H9 (cell line): ENCODE measurements at places on chromosomes 7 and 10.

- DNase-seq = no peak
Observed at GRCh38 chr7:70288781-70289456, 690.6 kb downstream of the AUTS2 start.

DNA sequence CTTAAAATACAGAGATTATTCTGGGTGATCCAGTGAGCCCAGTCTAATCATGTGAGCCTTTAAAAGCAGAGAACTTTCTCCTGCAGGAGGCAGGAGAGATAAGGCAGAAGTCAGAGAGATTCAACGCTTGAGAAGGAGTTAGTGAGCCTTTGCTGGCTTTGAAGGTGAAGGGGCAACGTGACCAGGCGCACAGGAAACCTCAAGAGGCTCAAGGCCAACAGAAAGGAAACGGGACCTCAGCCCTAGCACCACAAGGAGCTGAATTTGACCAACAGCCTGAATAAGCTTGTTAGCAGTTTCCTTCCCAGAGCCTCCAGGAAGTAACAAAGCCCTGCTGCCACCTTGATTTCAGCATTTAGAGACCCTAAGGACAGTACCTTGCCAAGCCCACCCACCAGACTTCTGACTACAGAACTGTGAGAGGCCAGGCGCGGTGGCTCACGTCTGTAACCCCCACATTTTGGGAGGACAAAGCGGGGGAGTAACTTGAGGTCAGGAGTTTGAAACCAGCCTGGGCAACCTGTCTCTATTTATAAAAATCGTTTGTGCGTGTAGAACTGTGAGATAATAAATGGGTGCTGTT, 87.3 kb upstream of the KAT6B start:
- peak; percentile 44 for DNase-seq

DNA sequence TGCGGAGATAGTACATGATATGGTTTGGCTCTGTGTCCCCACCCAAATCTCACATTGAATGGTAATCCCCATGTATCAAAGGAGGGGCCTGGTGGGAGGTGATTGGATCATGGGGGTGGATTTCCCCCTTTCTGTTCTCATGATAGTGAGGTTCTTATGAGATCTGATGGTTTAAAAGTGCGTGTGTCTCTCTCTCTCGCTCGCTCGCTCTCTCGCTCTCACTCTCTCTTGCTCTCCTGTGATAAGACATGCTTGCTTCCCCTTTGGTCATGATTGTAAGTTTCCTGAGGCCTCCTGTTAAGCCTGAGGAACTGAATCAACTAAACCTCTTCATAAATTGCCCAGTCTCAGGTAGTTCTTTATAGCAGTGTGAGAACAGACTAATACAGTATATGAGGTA, 171.9 kb downstream of the NSUN6 start:
- DNase-seq = no peak

DNA sequence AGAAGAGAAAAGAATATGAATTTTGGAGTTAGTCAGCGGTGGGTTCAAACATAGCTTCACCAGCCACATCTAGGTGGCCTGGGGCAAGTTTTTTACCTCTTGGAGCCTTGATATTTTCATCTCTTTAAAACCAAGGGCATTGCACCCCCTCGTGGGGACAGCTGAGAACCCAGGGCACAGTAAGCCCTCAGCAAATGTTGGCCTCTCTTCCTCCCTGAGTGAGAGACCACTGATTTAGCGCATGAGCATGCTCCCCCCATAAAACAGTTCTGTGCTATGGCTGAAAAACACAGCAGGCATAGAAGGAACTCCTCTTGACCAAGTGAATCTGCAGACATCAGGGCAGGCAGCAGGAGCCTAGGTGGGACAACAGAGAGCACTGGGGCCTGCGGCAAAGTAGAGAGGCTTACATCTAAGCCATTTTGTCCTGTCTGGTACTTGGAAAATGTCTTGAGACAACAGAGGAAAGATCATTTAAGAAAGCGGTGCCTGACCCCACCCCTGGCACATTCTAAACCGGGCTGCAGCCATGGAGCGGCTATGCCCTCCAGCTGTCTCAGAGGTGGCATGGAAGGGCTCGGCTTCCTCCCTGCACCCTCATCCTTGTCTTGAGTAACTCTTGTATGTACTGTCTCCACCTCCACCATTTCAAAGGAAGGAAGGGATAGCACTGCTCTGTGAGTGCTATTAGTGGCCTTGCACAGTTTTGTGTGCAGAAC, 94.7 kb downstream of the ARHGAP22 start:
- DNase-seq = peak; percentile 38

DNA sequence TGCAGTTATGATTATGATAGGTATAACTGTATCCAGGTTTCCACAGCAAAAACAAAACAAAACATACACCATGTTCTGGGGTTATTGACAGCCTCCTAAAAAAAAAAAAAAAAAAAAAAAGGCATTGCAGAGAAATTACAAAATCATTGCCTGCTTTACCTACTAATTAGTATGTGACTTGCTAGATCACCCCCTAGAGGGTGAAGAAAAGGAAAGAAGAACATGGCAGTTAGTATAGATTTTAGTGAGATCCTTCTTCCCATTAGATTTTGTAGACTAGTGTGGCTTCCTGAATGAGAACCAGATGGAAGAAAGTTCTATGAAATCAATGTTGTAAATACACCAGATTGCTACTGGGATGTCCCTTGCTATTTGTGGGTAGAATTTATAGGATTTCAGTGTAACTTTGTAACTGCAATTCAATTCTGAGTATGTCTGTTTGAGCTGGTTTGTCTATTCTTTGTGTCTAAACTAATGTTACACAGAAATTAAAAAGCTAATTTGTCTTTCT, 24.0 kb upstream of the AGBL3 start:
- no peak for DNase-seq

DNA sequence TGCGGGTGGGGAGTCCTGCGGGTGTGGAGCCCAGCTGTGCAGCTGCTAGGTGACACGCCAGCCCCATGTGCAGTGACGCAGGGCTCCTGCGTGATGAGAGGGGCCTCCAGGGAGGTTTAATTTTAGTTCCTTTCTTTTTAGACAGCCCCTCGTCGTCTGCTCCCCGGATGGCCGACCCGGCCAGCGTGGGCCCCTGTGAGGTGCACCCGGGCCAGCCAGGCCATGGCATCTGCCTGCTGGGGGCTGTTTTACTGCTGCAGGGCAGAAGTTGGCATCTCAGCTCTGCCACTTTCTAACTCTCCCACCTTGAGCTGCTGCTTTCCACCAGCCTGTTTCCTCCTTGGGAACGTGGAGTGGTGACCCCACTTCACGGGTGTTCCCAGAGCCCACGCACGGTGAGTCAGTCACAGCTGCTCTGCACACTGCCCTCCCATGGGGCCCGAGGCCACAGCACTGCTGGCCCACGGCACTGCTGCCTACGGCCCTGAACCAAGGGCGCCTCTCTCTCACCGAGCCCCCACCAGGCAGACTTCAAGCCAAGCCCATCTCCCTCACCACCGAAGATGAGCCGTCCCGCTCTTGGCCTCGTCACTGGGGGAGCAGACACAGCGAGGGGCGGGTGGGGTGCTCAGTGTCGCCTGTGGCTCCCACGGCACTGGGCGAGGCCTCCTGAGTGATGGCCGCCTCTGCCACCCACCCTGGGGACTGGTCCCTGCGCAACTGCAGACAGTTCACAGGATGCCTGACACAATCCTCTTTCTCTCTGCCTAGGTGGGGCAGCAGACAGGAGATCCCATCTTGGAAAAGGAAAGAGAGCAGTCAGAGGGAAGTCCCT, 21.3 kb downstream of the CYP2W1 start:
- no peak for DNase-seq

GRCh38 chr7:74575083-74575784, 82.3 kb upstream of the GTF2I start:
- DNase-seq = no peak

GRCh38 chr7:38840736-38841460, 68.1 kb downstream of the VPS41 start:
- no peak for DNase-seq

DNA sequence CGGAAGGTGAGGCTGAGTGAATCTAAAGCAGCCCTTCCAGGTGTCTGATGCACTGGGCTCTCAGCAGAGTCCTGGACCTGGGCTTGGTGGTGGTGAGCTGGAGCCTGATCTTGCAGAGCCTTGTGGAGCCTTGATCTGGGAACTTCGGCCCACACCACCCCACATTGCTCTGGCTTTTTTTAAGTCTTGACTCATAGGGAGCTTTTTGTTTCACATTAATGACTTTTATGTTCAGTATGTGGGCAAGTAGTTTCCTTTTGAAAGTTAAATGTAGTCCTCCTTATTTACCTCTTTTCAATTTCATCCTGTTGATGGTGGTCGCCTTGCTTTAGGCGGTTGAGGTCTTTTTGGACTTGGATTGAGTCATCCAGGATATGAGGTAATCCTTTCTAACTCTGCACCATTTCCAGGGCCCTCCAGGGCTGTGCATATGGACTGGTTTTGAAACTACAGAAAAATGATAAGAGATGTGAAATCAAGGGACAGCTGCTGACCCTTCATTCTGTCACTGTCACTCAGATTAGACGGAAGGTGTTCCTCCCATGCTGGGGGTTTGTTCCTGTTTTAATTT, 2.9 kb upstream of the NRAP start:
- DNase-seq = no peak

- no peak for DNase-seq
Observed at GRCh38 chr10:77862595-77862994, 64.0 kb downstream of the DLG5 start.

DNA sequence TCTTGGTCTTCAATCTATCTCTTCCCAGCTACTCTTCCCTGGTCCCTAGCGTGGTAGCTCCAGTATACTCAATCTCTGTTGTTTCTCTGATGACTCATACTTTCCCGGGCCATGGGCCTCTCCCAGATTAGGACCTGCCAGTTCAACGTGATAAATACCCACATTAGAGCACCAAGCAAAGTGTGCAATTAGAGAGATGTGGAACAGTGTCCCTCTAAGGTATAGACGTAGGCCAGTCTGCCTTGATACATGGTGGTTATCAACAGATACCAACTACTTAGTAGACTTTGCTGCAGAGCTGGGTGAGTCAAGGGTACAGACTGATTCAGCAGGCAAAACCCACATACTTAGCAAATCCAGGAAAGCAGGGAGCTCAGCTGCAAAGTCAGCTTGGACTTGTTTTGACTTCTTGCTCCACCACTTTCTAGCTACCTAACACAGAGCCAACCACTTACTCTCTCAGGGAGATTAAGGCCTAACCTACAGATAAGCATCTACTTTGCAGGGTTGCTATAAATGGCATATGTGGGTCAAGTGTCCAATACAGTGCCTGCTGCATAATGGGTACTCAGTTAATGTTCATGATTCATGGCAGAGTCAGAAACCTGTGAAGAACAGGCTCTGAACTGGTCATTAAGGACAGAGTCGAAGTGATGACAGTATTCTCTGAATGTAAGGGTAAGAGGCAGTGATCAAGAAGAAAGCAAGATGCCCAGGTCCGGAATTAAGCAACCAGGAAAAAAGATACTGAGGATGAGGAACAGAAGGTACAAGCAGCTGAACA, 176.1 kb downstream of the CHN2 start:
- no peak for DNase-seq

- DNase-seq = no peak
Observed at GRCh38 chr10:119211176-119211575, 3.8 kb downstream of the GRK5 start.

GRCh38 chr7:144987686-144988085, 151.8 kb upstream of the TPK1 start:
- DNase-seq = no peak

DNA sequence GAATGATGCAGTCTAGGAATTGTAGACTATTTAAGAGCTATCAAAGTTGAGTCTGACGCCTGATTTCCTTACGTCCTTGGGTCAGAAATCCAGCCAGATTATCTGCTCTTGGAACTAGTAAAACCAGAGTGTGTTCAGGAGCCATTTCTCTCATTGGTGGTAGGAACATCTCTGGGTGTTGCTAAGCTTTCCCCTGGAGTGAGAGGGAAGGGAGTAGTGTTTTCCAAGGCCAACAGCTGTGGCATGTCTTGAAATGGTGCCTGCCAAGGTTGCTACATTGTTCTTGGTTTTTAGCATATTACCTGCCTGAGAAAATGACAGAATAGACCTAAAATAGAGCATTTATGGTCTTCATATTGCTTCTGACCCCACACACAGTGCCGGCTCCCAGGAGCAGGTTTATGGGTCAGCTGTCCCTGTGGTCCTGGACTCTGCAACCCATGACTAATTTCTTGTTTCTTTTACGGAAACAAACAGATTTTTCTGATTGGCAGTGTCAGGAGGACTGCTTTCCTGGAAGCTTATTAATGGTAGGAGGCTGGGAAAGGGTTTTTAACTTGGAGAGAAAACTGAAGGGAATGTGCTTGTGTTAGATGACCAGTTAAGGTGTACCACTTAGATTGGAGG, 17.5 kb downstream of the GBF1 start:
- no peak for DNase-seq

DNA sequence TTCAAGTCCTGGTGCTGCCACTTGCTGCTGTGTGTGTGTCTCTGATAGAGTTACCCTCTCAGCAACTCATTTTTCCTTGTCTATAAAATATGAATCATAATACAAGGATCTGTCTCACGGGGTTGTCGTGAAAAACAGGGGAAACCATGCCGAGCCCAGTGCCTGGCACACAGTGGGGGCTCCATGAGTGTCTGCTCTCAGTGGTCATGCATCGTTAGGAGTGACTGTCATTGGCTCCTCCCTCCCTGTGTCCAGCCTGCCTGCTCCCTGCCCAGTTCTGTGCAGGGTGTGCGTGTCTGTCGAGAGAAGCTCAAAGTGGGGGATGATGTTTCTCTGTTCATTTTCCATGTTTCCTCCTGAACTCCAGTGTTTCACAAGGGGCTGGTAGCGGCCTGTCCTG, 83.6 kb upstream of the LRRC4 start:
- no peak for DNase-seq

DNA sequence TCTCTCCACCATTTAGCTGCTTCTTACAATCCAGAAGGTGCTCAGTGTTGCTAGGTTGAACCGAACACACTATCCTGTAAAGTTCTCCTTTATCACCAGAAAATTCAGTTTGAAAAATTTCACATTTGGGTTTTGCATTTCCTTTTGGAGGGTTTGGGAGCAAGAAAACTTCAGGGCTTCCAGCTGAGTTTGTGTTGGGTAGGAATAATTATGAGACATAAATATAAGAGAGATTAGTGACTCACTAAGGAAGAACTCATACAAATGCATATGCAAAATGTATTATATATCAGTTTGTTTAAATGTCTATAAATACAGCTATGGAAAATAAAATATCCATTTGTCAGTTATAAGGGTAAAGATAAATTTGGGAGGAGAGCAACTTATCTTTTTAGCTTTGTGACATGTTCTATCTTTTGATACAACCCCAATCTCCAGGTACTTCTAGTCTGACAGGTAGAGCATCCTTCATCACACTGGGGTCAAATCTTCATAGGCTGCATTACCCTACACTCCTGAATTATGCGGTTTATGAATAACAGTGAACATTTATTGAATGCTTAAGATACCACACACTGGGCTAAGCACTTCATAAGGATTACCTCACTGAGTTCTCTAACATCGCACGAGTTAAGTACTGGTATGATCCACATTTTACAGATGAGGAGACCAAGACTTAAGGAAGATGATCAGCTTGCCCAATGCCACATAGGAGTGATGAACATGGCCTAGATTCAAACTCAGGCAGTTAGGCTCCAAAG, 304.4 kb downstream of the SORCS1 start:
- DNase-seq = no peak

- DNase-seq = no peak
Observed at GRCh38 chr7:23018750-23019149, 4.8 kb upstream of the HYCC1 start.

- DNase-seq = no peak
Observed at GRCh38 chr10:5944389-5945189, 32.8 kb downstream of the IL15RA start.
